ENCODE measurements at places on chromosomes 12 and 14. TPM values are rescaled to one million over a fixed set of nuclear protein-coding genes. Genes with fewer than 3 reads are reported as not detected.

Gene OR6J1
- total RNA-seq, result not detected

Gene DTX3
- 9.1 TPM for total RNA-seq

Gene TMEM132D
- total RNA-seq, result not detected

Gene MMP19
- total RNA-seq, result 1.5 TPM

Data from psoas muscle (tissue), 8 donors.